ENCODE measurements at places on chromosomes 4 and X.

DNA sequence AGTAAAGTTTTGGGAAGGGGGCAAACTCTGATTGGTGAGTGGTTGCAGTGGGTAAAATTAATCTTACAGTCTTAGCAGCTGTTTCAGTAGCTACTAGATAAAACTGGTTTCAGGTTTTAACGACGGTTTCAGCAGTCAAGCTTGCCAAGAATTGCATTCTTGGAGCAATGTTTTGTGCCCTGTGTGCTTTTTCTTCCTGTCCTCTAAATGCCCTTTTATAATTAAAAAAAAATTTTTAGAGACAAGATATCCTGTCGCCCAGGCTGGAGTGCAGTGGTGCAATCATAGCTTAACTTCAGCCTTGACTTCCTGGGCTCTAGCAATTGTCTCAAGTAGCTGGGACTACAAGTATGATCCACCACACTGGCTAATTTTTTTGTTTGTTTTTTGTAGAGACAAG, 6.3 kb upstream of the PPEF2 start:
- no peak for DNase-seq

DNA sequence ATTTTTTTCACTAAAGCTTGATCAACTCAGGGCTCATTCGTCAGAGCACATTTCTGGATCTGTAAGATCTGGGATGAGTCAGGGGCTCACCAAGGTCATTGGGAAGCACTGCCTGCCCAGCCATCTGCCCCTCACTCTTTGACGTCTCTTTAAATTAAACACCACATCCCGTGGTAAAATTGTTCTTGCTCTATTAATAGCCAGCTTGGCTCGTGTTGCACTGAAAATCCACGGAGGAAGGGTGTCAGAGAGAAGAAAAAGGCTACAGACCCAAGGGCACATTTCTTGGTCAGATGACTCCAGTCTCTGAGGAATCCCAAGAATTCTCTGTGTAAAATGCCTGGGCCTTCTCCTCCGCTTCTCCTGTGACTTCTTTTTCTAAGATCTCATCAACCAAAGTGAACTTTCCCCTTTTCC, 45.7 kb upstream of the GATB start:
- no peak for DNase-seq

GRCh38 chr4:180542445-180543100, 1700.6 kb upstream of the TENM3 start:
- DNase-seq, result no peak

DNA sequence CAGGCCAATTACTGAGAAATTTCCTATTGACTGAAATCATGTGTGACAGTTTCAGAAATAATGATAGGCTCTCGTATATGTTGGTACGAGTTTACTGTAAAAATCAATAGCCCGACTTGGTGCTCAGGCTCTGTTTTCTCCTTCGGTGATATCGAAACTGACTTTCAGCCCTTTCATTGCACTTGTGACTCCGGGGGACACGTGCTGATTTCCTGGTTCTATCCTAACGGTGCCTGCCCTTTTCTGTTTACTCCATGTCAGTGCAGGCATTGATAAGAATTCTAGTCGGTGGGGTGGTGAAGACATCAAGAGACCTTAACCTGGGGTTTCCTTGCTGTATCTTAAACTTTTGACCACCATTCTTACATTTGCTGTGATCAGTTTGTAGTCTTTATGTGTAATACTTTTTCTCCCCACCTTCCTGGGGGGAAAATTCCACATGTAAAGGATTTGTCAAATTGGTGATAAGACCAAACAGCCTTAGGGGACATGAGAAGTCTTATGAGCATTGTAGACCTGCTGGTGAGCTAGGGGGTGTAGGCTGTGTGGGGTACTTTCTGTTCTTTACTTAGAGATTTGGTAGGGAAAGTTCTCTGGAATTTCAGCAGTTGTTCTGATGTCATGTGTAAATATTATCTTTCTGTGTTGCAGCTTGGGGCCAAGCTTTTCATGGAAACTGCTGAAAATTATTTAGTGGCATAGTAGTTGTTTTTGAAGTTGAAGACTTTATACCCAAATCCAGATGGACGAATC, 52.7 kb downstream of the TMEM131L start:
- no peak for DNase-seq

GRCh38 chr4:133596459-133596858, 447.4 kb downstream of the PCDH10 start:
- no peak for DNase-seq

DNA sequence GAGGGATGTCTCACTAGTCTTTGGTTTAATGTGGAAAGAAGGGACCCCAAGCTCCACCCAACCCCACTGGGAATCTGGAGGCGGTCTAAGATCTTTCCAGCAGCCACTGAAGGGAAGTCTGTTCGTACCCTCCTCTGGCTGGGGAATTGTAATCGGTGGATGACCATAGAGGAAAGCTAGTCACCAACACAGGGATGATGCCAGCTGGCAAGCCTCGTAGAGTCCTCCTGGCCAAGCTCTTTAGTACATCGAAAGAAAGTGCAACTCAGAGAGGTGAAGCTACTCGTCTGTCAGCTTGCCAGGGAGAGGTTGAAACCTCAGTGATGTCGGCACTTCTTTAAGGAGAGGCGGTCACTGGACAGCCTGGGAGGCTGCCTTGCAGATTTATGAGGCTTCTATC, 58.7 kb downstream of the MAMLD1 start:
- DNase-seq, result no peak

GRCh38 chr4:113844369-113844768, 82.8 kb upstream of the CAMK2D start:
- DNase-seq, result no peak

DNA sequence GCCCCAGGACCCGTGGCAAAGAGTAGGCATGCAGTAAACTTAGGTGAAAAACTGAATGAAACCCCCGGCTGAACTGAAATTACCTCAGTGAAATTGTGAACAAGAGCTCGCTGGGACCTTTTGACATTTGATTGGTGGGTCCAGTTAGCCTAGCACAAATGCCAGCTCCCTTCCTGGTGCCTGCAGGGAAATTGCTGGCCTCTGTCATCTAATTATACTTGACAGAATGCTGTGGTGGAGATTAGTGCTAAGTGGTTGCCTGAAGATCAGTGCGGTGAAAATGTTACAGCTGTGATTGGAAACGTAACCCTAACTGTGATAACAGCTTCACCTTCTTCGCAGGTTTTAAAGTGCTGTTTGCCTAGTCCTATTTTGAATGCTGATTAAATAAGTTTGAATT, 43.0 kb downstream of the ADD1 start:
- DNase-seq, result no peak

- no peak for DNase-seq
Measured at GRCh38 chrX:51931566-51932150, 38.2 kb downstream of the MAGED1 start.

DNA sequence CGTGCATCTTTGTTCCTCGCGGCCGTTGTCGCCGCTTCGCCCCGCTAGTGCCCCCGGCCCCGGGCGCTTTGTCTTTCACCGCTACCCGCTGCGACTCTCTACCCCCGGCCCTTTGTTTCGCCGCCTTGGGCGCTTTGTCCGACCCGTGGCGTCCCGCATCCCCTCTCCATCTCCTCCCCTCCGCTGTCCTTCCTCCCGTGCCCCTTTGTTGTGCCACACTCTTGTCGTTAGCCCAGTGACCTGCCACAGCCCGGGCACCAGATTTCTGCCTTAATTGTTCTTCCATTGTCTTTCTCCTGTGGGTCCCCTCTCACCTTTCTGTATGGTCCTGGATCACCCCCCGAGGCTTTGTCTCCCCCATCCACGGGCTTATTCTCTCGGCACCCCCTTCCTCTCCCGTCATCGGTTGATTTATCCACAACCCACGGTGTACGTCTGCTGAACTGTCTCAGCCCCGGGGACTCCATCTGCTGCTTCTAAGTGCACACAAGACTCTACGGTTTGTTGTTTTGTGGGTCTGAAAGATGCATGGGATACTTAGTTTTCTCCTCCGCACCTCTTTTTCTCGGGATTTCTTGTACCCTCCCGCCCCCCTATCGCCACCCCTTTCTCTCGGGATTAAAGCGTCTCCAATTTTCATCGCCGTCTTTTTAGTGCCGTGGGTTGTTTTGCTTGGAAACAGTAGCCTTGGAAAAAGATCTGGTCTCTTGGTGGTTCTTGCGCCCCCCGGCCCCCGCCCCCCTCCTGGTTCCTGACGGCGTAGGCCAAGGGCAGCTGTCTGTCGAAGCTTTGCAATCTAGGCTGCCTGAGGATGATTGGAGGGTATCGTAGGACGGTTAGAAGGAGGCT, 783 bp downstream of the RBPJ start:
- DNase-seq, result peak; percentile 27

DNA sequence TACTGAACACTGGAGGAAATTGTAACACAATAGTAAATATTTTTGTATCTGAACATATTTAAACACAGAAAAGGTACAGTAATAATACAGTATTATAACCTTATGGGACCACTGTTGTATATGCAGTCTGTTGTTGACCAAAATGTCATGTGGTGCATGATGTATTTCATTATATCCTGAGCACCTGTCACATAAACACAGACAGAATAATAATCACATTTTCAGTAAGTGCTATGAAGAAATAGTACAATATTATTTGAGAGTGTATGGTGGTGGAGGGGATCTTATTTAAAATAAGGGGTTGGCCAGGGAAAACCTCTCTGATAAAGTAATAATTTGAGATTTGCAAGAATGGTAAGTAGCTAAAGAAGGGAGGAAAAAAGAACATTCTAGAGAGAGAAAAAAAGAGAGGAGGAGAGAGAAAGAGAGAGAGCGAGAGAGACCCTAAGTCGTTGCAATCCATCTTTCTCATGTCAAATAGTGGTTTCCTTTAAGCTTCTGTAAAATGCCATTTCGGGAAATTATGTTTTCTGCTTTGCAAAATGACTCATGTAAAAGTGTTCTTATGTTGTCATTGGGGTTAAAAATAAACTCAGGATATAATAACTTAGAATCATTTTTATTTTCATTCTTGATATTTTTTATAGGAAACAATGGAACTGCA, 19.3 kb upstream of the CLNK start:
- no peak for DNase-seq

- DNase-seq, result no peak
Measured at GRCh38 chrX:25534091-25534490, 518.3 kb upstream of the ARX start.

DNA sequence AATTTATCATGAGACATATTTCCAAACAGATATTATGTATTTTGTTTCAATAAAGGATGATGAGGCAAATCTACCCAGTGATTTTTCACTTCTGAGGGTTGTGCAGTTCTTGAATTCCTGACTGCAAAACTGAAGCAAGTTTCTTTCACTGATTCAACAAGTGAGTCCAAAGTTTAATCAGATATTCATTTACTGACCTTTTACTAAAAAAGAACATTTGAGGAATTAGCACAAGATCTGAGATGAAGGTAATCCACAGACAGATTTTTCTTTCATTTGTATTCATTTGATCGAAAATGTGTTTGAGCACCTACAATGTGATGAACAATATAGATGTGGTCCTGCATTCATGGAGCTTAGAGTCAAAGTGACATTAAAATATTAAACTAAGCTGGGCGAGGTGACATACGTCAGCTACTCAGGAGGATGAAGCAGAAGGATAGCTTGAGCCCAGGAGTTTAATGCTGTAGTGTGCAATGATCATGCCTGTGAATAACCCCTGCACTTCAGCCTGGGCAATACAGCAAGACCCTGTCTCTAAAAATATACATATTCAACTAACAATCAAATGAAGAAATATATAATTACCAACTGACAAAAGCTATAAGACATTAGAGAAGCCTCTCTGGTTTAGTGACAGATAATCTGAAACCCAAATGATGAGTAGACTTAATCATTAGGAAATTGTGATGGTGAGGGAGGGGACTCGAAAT, 76.6 kb downstream of the ANXA3 start:
- DNase-seq, result no peak

GRCh38 chr4:69773484-69773883, 13.1 kb upstream of the SULT1B1 start:
- DNase-seq, result no peak

- DNase-seq, result no peak
Measured at GRCh38 chr4:72899214-72899613, 170.3 kb downstream of the COX18 start.

DNA sequence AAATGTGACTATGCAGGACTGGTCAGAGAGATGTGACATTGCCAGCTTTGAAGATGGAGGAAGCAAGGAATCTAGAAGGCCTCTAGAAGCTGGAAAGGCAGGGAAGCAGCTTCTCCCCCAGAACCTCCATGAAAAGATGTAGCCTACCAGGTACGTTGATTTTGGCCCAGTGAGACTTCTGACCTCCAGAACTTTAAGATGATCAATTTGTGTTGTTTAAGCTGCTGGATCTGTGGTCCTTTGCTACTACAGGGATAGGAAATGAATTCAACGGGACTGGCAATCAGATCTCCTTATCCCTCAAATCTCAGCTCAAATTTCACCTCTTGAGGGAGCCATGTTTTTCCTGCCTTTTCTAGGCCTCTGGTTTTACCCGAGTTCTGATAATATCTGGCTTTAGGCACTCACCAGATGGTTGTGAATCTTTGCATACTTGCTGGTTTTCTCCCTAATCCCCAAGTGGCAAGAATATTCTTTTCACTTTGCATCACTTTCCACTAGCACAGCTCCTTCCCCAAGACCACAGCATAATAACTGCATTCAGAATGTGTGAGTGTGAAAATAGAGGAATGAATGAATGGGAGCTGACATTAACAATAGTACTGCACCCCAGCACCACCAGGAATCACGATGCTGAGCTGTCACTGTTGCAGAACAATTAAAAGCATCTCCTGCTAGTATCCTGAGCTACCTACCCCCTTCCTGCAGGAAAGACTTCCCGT, 25.5 kb upstream of the TMSB4X start:
- no peak for DNase-seq

DNA sequence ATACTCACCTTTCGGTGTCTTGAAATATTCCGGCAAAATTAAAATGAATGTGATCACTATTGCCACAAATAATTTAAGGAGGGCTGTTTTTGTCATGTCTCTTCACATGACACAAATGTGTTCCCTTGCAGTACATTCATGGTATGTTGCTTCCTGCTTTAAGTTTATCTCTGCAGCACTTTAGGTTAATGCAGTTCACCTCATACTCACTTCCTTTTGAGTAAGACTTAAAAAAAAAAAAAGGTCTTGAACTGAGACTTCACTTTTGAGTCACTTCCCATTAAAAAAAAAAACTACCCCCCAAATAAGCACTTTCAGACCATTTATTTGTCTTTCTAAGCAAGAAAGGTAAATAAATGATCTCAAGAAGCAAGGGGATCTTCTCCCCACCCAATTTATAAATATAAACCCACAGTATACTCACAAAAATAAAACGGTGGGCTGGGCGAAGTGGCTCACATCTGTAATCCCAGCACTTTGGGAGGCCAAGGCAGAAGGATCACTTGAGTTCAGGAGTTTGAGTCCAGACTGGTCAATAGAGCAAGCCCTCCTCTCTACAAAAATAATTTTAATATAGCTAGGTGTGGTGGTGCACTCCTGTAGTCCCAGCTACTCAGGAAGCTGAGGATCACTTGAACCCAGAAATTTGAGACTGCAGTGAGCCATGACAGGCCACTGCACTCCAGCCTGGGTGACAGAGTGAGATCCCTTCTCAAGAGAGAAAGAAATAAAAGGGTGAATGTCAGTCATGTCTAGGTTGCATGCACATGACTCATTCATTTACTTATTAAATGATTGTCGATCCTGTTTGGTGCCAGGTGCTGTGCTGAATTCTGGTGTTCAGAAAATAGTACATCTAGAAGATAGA, at the start of gene TMEM156:
Gene TMEM156 (minus strand): TSS at position 192 of the 868 bp plus-strand sequence. CDS start 96 bp downstream, at position 96.
- no peak for DNase-seq

Data from activated T-cell treated with anti-CD3 and anti-CD28 coated beads, Interleukin-2, amount 50 U/mL, for 4 hours (primary cell).